Activated naive CD4-positive, alpha-beta T cell treated with anti-CD3 and anti-CD28 coated beads, Interleukin-2, amount 10 ng/mL, durations not matched to agents 7 days and 5 days (primary cell): ENCODE measurements at places on chromosomes 1 and 21.

DNA sequence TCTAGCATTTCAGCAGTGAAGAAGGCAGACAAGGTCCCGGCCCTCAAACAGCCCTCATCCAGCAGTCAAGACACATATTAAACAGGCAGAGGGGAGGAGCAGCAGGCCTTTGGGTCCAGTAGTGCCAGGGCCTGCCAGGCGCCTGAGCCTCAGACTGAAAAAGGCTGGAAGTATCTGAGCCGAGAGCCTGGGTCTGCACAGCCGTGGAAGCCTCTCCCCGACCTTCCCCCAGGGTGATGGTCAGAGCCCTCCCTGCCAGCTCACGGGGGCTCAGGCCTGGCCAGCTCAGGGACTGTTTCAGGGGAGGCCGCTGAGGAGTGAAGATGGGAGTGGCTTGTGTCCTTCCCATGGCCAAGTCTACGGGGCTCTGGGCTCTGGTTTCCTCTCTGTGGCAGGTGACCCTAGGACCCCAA, 565.2 kb downstream of the PTPRU start:
- no peaks in the 10 kb centered on the region for H3K4me1 ChIP-seq
- H3K27me3 ChIP-seq: peaks cover 3% of the 10 kb centered on the region
- DNase-seq: no peak
- H3K4me3 ChIP-seq: no peak overlapping the region
- no peak overlapping the region for H3K27ac ChIP-seq

- no peak for DNase-seq
- H3K27ac ChIP-seq: no peak overlapping the region
- no peaks in the 10 kb centered on the region for H3K36me3 ChIP-seq
- peaks cover 10% of the 10 kb centered on the region for H3K4me1 ChIP-seq
- H3K4me3 ChIP-seq: no peak overlapping the region
Observed at GRCh38 chr1:43144237-43144636, 27.9 kb downstream of the EBNA1BP2 start.

DNA sequence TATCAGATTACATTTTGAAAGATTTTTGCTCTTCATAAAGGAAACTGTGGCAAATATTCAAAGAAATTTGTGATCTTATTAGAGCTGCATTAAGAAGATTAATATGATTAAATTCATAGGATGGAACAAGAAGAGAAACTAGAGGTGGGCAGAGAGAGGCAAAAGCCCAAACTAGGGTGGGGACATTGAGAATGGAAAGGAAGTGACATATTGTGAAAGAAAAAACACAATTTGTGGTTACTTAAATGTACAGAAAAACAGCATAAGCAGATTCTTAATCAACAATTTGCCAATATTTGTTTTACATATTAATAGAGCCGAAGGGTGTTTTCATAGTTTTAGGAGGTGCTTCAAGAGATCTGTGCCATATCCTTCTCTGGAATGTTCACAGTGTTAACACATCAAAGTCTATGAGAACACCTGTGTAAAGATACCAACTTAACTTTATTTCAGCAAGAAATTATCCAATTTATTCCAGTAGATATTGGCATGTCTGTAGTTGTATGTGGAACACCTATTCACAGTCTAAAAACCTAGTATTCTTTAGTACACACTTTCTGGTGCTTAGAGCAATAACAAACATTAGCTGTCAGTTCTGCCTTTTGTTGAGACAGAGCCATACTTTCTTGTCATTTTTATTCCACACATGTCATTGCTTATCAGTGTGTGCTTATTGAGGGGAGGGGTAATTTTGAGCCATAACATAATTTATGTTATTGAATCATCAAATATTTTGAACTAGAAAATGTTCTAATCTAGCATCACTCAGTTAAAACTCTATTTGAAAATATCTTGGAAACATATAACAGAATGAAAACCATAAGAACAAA, 401.5 kb downstream of the PTPRC start:
- H3K27ac ChIP-seq: peak overlapping the region; percentile 84
- DNase-seq: peak; percentile 23
- H3K4me1 ChIP-seq: peaks cover 51% of the 10 kb centered on the region
- H3K36me3 ChIP-seq: peaks cover 38% of the 10 kb centered on the region
- peaks cover under 1% of the 10 kb centered on the region for H3K27me3 ChIP-seq

DNA sequence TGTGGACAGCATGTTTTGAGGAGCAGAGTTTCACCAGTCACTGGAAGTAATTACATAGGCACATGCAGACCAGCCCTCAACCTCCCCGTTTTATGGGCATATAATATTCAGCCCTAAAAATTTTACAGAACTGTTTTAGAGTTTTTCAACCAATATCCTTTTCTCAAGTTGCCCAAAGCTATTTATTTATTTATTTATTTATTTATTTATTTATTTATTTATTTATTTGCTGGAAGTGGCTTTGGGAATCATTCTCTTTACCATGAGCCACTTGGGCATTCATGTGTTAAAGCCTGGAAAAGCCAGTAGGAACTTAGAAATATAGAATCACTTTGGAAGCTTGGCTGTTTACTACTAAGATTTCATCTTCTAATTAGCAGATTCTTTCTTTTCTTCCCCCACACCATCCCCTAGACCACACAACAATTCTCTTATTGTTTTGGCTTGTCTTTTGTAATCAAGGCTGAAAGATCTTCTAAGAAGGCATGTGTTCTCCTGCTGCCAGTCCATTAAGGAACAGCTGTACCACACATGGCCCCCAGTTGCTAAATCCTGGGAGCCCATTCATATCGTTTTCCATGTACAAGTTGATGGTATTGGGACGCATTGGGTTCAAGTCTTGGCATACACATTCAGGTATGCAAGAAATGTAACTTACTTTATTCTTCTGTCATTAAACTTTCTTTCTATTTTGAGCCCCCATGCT, 220.0 kb downstream of the PAPPA2 start:
- H3K4me1 ChIP-seq: no peaks in the 10 kb centered on the region
- no peak overlapping the region for H3K27ac ChIP-seq
- no peaks in the 10 kb centered on the region for H3K27me3 ChIP-seq
- DNase-seq: no peak
- H3K36me3 ChIP-seq: no peaks in the 10 kb centered on the region

DNA sequence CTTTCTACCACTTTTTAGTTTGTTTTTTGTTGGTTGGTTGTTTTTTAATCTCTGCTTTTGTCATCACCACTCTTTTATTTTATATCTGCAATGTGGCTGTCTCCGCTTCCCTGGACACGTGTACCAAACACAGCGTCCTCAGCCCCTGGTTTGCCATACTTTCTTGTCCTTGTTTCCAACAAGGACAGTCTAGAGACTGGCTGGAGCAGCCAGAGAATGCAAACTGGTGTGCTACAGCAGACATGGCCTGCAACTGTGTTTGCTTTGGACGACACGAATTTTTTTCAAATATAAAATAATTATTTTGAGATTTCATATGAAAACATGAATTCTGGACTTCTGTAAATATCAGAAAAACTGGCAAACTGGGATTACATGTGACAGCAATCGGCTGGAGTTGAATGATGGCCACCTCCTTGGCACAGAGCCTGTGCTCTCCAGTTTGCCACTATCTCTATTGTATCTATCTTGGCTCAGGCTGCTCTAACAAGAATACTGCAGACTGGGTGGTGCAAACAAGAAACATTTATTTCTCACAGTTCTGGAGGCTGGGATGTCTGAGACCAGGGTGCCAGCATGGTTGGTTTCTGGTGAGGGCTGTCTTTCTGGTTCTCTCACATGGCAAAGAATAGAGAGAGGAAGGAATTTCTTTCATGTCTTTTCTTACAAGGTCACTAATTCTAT, 34.6 kb upstream of the POU2F1 start:
- H3K36me3 ChIP-seq: no peaks in the 10 kb centered on the region
- no peak overlapping the region for H3K4me3 ChIP-seq
- DNase-seq: no peak
- peaks cover 26% of the 10 kb centered on the region for H3K27me3 ChIP-seq
- no peaks in the 10 kb centered on the region for H3K4me1 ChIP-seq
- no peak overlapping the region for H3K27ac ChIP-seq

- H3K4me3 ChIP-seq: no peak overlapping the region
- no peak for DNase-seq
- no peak overlapping the region for H3K27ac ChIP-seq
- no peaks in the 10 kb centered on the region for H3K4me1 ChIP-seq
Observed at GRCh38 chr1:110506541-110506940, 12.4 kb downstream of the KCNA10 start.

- H3K27me3 ChIP-seq: peaks cover 28% of the 10 kb centered on the region
- H3K27ac ChIP-seq: no peak overlapping the region
- no peak overlapping the region for H3K4me3 ChIP-seq
- DNase-seq: no peak
- no peaks in the 10 kb centered on the region for H3K36me3 ChIP-seq
Observed at GRCh38 chr1:8032366-8032910, 6.3 kb upstream of the ERRFI1 start.

- no peak overlapping the region for H3K27ac ChIP-seq
- peaks cover 6% of the 10 kb centered on the region for H3K27me3 ChIP-seq
- no peak for DNase-seq
Observed at GRCh38 chr1:186943891-186944686, 115.3 kb downstream of the PLA2G4A start.

DNA sequence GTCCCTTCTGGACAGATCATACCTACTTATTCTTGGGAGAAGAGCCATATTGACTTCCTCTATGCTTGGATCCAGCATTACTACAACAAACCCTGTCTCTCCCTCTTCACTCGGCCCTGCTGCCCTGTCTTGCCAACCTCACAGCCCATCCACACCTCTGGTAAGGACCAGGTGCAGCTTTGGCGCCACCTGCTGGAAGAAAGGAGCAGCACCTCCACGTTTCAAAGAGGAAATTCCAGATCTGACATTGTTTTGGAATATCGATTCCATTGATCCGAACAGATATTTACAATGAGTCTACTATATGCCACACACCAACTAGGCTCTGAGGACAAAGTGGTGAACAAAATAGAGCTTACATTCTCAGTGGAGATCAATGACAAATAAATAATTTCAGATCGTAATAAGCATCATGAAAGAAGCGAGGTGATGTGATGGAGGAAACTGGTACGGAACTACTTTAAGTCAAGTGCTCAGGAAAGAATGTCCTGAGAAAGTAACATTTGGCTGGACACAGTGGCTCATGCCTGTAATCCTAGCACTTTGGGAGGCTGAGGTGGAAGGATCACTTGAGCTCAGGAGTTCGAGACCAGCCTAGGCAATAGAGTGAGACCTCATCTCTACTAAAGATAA, 18.7 kb downstream of the MFSD2A start:
- peaks cover 6% of the 10 kb centered on the region for H3K27me3 ChIP-seq
- no peak overlapping the region for H3K4me3 ChIP-seq
- H3K4me1 ChIP-seq: peaks cover 5% of the 10 kb centered on the region
- peak; percentile 81 for DNase-seq
- no peaks in the 10 kb centered on the region for H3K36me3 ChIP-seq
- no peak overlapping the region for H3K27ac ChIP-seq

DNA sequence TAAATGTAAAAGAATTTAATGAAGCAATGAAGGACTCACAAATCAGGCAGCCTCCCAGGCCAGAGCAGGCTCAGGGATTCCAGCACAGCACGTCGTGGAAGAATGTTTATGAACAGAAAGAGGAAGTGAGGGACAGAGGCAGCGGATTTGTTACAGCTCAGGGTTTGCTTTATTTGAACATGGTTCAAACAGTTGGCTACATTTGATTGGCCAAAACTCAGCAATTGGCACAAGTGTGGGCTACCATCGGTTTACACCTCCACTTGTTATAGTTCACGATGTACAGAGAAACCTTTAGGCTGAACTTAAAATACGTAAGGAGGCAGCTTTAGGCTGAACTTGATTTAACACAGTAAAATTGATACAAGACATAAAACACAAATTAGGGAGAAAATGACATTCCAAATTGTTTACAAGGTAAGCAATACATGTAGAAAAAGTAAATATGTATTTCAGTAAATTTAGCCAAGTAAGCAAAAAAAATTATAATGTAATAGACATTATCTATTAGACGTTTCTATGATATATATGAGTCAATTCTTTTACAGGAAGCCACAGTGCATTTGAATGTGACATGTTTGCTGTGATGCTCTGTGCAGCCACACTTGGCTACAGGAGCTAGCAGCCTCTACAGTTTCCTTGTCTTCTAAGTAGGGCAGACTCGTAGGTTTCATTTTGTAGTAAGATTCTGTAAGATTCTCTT, 126.5 kb downstream of the ADSS2 start:
- H3K27me3 ChIP-seq: no peaks in the 10 kb centered on the region
- H3K4me3 ChIP-seq: no peak overlapping the region
- H3K4me1 ChIP-seq: peaks cover 49% of the 10 kb centered on the region
- peak overlapping the region; percentile 85 for H3K27ac ChIP-seq

DNA sequence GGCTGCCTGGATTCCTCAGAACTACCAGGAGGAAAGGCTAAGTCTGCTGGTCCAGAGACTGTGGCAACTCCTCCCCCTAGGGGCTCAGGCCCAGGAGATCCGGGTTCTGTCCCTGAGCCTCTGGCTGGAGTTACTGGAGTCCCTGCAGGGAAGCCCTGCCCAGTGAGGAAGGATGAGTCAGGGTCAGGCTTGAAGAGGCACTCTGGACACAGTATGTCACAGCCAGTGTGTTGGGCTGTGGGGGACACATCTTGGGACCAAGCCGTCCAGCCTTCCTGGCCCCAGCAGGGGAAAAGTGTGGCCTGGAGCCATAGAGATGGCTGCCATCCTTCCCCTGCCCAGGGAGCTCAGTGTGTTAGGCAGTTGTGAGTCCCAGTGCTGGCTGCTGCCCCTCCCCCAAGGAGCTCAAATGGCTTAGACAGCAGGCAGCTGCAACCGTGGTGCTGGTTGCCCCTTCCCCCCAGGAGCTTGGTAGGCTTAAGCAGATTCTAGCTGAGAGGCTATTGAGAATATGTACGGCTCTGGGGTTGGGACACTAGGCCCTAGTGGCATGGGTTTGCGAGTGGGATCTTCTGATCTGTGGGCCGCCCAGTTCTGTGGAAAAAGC, 28.2 kb upstream of the RABGAP1L start:
- peaks cover 4% of the 10 kb centered on the region for H3K27me3 ChIP-seq
- DNase-seq: no peak
- no peaks in the 10 kb centered on the region for H3K4me1 ChIP-seq
- no peak overlapping the region for H3K4me3 ChIP-seq
- H3K36me3 ChIP-seq: no peaks in the 10 kb centered on the region

GRCh38 chr1:53406551-53407235, 52.5 kb upstream of the DMRTB1 start:
- peaks cover 8% of the 10 kb centered on the region for H3K4me1 ChIP-seq
- H3K4me3 ChIP-seq: no peak overlapping the region
- no peak for DNase-seq

DNA sequence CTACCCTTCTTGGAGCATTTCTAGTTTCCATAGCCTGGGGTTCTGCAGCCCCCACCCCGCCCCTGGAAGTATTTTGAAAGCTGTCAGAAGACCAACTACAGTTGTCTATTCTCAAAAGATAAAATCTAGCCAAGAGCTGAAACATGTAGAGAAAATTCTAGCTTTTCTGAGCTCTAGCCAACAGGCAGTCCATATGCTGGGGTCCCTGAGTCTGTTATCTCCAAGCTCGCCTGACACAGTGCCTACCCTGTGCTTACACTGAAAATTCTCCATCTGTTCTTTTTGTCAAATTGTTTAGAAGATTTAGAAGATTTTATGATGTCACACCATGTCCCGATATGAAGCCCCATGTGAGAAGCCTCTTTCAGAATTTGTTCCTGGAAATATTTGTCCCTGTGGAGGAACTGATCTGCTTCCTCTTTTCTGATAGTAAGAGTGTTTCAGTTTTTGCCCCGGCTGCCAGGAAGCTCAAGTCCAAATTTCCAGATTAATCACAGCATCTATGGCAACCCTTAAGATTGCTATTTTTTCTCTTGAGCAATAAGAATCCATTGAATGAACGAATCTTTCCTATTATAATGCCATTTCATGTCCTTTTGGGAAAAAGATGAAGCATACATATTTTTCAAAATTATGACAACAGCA, 23.7 kb upstream of the CSF3R start:
- H3K27ac ChIP-seq: peak overlapping the region; percentile 13
- H3K27me3 ChIP-seq: peaks cover 34% of the 10 kb centered on the region
- H3K36me3 ChIP-seq: no peaks in the 10 kb centered on the region
- no peaks in the 10 kb centered on the region for H3K4me1 ChIP-seq
- DNase-seq: no peak
